ENCODE measurements at places on chromosomes 12 and 14.

DNA sequence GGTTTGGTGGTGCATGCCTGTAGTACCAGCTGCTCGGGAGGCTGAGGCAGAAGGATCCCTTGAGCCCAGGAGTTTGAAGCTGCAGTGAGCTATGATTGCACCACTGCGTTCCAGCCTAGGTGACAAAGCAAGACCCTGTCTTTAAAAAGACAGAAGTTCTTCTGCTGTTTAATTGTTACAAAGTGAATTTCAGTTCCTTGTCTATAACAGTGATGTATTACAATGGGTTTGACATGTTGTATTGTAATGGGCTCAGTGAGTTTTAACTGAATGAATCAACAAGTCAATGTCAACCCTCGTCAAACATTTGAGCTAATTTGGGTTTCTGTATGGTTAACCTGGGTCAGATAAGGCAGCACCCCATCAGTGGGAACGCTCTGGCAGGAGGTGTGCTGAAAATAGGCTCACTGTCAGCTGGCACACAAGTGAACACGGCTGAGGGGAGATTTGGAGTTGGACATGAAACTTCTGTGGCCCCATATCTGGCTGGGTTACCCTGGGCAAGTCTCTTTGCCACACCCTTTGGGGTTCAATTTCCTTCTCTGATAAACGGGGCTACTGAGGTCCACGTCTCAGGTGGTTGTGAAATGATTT, 14.0 kb upstream of the TRPV4 start:
- no peak for DNase-seq

- no peak for DNase-seq
Measured at GRCh38 chr14:33026850-33027430, 88.3 kb downstream of the NPAS3 start.

DNA sequence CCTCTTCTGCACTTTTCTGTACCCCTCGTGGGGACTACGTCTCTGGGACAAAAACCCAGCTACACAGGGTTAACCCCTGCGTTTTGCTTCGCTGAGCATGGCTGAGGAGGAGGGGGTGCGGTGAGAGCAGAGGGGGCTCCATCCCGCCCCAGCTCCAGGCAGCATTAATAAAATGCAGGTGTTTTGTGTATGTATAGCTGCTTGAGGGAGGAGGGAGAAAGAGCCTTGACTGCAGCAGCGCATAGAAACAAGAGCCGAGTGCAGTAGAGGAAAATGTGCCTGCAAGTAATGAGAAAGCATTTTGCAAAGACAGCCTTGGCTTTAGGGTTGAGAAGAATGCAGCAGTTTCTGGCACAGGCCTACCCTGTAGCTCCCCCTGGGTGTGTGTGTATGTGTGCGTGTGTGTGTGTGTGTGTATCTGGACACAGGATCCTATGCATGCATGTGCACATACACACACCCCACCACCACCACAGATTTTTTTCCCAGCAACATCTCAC, 103.9 kb downstream of the ZFP36L1 start:
- no peak for DNase-seq

- DNase-seq, result no peak
Measured at GRCh38 chr14:65637780-65638179, 225.2 kb downstream of the FUT8 start.

- DNase-seq, result no peak
Measured at GRCh38 chr12:89827592-89827991, 119.0 kb upstream of the ATP2B1 start.
